ENCODE measurements at places on chromosomes 1 and 21.

DNA sequence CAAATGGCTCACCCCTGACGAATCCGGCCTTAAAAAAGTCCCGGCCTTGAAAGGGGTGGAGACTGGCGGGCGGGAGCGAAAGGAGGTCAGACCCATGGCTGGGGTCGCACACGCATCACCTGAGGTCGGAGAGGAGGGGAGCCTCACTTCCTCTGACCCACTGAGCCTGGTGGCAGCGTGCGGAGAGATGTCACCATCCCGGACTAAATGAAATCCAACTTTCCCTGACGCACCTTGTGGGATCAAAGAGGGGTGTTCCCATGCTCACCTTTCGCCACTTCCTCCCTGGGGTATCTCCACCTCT is 709 bp upstream of the SLC41A1 start:
- DNase-seq: no peak

GRCh38 chr21:21019681-21020080 is 21.5 kb downstream of the NCAM2 start:
- no peak for DNase-seq

GRCh38 chr1:41572224-41572623 is 87.7 kb upstream of the EDN2 start:
- no peak for DNase-seq

DNA sequence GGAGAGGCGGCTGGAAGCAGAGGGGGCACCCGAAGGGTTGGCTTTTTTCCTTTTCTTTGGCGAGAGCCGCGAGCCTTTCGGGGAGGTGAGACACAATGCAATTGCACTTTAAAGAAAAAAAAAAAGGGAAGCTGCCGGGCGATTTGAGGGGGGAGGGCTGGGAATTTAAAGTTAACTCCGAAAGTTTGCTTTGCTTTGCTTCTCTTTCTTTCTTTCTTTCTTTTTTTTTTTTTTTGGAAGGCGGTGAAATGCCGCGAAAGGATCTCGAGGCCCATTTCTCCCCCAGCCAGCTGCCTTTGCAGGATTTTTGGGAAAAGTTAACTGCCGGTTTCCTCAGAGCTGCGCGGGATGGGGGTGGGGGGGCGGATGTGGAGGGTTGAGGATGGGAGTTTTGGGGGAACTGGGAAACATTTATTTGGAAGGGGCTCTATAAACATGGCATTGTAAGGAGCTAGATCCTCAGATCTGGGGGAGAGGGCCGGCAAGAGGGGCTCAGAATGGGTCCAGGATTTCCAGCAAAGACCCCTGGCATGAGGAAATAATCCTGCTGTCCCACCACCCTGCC is 997 bp downstream of the ZNF362 start:
- DNase-seq: no peak

GRCh38 chr1:35264871-35265270 is 3.6 kb upstream of the ZMYM4 start:
- no peak for DNase-seq

GRCh38 chr1:67166196-67166595 is at the start of gene IL23R:
IL23R (plus strand) TSS chr1:67166454; CDS start chr1:67168121, 1,667 bp downstream.
- DNase-seq: no peak
